ENCODE measurements at places on chromosomes 5 and 9.

GRCh38 chr5:144684899-144685298, 514.2 kb downstream of the KCTD16 start:
- DNase-seq = no peak

GRCh38 chr5:151151793-151152192, 5.8 kb downstream of the ANXA6 start:
- no peak for DNase-seq

DNA sequence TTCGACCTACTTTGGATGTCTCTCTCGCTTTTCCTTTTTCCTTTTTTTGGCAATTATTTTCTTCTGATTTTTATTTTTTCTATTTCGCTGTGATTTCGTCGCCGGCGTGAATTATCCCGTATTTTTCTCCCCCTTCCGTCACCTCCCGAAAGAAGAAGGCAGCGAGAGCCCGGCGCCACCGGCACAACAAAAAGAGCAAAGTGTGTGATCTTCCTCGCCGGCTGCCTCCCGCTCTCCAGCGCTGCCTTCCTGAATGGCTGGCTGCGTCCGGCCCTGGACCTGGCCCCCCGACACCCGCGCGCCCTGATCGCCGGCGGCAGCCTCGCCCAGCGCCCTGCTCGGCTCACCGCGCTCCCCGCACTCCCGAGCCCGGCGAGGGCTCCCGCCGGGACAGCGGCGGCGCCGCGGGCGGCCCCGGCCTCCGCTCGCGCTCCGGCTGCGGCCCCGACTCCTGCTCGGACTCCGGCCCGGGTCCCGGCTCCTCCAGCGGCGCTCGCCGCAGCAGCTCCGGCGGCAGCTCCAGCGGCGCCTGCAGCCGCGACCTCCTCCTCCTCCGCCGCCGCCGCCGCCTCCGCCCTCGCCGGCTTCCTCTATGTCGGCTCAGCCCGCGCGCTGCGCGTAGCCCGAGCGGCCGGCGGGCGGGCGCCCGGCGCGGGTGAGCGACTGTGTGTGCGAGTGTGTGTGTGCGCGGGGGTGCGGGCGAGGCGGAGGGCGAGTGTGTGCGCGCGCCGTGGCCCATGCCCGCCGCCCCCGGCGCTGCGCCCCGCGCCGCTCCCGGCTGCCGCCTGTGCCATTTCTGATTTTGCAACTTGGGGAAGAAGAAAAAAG, 960 bp downstream of the NR2F1 start:
- no peak for DNase-seq

DNA sequence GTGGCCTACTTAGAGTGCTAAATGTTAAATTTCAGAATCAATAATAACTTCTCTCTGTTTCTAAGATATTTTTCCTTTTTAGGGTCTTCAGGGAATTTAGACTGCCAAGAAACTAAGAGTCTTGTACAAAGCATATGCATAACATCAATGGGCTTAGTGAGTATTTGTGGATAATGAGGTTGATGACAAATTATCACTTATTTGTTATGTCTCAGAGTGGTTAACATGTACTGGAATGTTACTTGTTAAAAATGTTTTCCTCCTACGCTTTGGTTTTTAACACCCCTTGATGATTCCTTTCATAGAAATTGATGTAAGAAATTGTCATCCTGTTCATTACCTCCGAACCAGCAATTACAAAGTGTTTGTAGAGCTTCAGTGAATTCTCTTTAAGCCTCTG, 144.3 kb downstream of the MRPS30 start:
- DNase-seq = no peak

DNA sequence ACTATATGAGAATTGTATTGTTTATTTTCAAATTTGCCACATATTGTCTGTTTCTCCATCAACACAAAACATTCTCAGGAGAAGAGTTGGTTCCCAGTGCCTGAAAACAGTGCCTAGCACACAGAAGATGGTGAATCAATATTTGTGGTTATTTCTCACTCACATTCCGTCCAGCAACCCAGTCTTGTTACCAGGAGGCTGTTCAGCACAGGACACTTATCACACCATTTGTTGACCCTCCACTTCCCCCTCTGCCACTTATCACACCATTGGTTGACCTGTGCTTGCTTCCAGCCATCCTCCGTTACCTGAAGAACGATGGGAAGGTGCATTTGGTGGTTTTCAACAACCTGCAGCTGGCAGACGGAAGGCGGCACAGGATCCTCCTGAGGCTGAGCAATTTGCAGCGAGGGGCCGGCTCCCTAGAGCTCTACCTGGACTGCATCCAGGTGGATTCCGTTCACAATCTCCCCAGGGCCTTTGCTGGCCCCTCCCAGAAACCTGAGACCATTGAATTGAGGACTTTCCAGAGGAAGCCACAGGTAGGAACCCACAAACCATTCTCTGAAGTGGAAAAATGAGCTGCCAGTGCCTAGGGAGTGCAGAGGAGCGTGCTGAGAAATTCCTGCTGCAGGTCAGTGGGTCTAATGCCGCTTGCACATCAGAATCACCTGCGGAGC, 20.5 kb downstream of the THBS4 start:
- no peak for DNase-seq

GRCh38 chr5:81121836-81122630, 111.1 kb upstream of the CKMT2 start:
- DNase-seq = no peak

DNA sequence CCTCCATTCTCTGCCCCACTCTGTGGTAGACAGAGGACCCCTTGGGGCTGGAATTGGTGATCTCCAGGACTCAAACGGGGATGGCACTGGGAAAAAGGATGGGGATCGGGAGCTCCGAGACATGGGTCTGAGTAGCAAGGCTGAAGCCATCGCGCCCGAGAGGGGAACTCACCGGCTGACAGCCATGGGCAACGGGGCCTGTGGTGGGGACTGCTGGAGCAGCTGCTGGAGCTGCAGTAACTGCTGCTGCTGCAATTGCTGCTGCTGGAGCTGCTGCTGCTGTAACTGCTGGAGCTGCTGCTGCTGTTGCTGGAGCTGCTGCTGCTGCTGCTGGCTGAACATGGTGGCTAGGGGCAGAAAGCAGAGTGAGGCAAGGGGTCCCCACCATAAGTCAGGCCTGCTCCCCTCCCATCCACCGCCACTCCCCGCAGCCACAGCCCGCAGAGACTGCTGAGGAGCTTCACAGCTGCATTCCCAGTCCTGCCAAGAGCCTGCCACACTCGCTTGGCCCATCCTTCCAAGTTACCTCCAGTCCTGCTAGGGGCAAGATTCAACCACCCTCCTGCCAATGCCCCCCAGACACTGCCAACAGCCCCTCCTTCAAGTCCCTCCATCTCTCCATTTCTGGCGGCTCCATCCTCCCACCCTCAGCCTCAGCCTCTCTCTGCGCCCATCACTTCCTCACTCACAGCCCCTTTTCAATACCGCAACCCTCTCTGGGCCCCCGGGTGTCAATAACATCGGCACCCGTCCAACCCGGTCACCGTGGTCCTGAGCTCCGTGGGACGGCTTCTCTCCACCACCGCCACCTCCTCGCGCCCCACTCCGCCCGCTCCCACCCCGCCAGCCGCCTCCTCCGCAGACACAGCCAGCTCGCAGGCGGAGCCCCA, 611 bp downstream of the CIZ1 start:
- DNase-seq = no peak

GRCh38 chr5:101796427-101796826, 499.7 kb downstream of the SLCO4C1 start:
- no peak for DNase-seq

- DNase-seq = no peak
These were observed 55.0 kb upstream of the TRPC7 start for GRCh38 chr5:136420168-136420898.

- peak; percentile 44 for DNase-seq
These were observed 143.2 kb upstream of the TRIM32 start for GRCh38 chr9:116543731-116544400.

DNA sequence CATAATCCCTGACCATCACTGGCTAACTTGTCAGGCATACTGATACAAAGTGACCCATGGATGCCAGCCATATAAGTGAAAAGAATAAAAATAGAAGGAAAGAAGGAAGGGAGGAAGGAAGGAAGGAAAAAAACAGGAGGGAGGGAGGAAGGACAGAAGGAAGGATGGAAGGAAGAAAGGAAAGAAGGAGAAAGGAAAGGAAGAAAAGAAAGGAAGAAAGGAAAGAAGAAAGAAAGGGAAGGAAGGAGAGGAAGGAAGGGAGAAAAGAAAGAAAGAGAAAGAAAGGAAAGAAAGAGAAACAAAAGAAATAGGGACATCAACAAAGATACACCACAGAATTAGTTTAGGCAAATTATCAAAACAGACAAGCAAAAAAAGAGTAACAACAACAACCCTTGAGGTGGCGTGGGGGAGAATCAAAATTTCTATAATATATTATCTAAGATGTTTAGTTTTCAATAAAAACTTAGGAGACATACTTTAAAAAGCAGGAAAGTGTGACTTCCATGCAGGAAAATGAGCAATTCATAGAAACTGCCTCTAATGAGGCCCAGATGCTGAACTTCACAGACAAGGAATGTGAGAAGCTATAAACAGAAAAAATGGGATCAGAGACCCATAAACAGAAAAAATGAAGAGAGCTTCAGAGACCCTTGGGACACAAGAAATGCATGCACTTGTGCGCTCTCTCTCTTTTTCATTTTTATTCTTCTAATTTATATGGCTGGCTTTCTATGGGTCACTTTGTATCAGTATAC, 96.1 kb upstream of the NFIL3 start:
- DNase-seq = no peak

DNA sequence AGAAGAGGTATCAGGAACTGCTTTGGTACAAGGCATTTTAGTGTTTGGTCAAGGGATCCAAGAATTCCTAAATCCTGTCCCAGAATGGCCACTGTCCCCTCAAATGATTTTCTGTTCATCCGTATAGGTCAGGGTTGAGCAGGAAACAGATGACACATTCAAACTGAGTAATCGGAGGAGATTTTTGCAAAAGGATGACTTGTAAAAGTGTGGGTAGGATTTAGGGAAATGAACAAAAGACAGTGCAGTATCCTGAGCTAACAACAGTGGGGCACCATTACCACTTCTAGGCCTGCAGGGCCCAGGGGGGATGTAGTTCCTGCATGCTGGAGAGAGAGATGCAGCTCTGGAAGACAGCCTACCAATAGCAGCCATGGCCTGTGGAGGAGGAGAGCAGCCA, 290.1 kb downstream of the ZSWIM6 start:
- DNase-seq = no peak

DNA sequence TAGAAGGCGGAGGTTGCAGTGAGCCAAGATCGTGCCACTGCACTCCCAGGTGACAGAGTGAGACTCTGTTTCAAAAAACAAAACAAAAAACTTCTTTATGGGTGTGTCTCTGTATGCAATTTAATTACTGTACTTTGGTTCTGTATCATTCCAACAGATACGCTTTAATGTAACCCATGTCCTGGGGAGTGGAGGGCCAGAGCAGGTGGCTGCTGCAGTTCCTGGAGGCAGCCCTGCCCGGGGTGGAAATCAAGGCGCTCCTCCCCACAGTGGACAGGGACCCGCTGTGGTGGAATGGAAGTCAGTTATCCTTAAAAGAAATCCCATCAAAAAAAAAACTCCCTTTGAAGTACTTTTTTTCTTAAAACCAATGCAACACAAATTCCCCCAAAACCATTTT, 1.9 kb downstream of the DAP start:
- DNase-seq = no peak

GRCh38 chr9:16690205-16690604, 180.3 kb downstream of the BNC2 start:
- DNase-seq = no peak

DNA sequence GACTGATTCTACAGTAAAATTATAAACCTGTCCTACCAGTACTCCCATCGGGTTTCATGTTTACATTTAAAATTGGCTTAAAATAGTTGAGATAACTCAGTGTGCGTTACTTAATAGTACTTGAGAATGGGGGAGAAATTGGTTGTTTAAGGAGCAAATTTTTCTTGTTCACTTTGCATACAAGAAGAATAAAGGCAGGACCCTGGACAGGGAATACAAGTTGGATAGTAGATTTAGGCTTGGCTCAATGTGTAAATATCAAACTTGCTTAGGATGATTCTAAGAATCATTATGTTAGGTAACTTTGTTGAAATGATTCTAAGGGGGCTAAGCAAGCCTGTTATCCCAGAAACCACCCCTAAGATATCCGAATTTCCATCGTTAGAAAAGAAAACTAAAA, 448.4 kb upstream of the TLE4 start:
- no peak for DNase-seq

DNA sequence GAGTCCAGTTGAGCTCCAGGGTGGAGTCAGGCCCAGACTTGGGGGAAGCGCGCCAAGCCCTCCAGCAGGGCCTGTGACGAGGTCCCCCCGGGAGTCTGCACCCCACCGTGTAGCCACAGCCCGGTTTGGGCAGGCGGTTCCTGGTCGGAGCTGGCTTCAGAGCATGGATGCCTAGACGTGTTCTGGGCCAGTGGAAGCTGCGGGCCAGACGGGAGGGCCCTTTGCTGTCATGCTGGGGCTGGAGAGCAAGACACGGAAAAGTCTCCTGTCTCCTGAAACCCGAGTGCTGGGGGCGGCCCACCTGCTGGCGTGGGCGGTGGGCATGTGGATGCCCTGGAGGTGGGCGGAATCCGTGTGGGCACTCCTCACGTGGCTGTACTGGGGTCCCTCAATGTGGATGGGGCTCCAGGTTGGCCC, 1.9 kb downstream of the GPSM1 start:
- DNase-seq = no peak

GRCh38 chr5:168006456-168007130, 284.9 kb upstream of the WWC1 start:
- no peak for DNase-seq

DNA sequence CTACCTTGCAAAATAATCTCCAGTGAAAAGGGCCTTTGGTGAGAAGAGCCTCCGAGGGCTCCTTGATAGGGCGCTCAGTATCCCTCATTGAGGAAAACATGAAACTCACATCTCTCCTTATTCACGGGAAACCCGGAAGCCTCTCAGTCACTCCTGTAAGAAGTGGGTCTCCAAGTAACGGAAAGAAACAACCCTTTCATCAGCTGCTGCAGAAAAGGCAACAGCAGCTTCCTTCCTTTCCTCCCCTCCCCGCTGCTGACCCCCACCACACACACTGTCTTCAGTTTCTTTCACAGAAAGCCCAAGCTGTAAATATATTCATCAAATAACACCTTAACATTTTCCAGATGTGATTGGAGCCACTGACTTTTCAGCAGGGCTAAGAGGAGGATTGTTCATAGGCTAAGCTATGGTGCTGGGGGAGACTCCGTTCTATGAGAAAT, 81.4 kb downstream of the C9orf152 start:
- DNase-seq = no peak

GRCh38 chr9:12289711-12290110, 403.5 kb upstream of the TYRP1 start:
- no peak for DNase-seq
